ENCODE measurements at places on chromosomes 2 and 18.

GRCh38 chr18:62723666-62724281, 8.4 kb downstream of the PHLPP1 start:
- DNase-seq = no peak

DNA sequence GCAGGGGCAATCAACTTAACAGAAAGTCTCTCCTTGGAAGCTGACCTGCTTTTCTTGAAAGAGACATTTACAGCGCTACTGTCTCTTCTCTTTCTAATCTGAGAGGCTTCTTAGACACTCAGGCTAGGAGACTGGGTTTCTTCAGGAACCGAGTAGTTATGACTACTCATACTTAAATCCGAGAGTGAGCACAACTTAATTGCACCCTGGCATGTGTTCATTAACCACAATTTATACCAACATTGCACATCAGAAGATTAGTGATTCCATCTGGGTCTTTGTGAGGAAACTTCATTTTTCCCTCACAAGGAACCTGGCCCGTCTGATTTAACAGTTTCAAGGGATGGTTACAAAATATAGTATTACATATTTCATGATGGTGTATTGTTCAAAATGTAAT, 176.9 kb downstream of the UBE2E3 start:
- no peak for DNase-seq

DNA sequence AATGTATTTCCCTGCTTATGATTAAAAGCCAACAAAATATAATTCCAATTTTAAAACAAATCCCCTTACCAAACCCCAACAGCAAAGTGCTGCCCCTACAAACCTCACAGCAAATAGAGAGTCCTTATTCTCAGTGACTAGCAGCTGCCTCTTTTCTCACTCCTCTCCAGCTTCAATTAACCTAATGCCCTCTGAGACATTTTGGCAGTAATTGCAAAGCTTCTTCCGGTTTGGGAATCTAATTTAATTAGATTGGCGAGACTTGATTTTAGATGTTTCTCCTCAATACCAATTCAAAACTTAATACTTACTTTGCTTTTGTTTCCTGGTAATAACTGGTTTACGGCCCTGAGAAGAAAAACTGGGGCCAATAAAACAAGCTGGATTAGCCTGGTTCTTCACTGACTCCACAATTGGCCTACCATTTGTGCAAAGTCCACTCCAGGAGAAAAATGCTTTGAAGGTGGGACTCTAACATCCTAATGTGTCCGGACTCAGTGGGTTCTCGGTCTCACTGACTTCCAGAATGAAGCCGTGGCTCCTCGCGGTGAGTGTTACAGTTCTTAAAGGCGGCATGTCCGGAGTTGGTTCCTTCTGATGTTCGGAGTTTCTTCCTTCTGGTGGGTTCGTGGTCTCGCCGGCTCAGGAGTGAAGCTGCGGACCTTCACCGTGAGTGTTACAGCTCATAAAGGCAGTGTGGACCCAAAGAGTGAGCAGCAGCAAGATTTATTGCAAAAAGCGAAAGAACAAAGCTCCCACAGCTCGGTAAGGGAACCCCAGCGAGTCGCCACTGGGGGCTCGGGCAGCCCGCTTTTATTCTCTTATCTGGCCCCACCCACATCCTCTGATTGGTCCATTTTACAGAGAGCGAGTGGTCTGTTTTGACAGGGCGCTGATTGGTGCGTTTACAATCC, 52.8 kb downstream of the SLC35F5 start:
- DNase-seq = no peak

DNA sequence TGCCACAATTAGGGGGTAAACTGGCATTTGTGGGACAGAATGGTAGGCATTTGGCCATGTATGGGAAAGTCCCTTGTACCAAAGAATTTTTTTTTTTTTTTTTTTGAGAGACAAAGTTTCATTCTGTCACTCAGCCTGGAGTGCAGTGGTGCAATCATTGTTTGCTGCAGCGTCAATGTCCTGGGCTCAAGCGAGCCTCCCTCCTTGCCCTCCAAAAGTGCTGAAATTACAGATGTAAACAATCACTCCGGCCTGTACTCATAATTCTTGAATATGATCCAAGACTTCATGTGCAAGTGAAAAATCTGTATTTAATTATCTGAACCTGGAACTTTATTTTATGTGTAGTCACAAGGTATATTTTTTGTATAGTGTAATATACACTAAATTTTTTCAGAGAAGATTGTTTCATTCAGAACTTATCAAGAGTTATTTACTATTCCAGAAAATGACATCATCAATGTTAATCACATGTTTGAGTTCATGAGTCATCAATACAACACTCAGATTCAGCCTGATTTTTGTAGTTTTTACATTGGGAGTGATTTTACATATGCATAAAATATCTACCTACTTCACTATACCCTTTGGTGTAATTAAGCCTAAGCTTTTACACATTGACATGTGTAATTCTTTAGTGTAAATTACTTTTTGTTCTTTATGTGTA, 138.7 kb upstream of the L3MBTL4 start:
- no peak for DNase-seq

GRCh38 chr2:105866216-105867185, 121.8 kb downstream of the NCK2 start:
- DNase-seq = no peak

DNA sequence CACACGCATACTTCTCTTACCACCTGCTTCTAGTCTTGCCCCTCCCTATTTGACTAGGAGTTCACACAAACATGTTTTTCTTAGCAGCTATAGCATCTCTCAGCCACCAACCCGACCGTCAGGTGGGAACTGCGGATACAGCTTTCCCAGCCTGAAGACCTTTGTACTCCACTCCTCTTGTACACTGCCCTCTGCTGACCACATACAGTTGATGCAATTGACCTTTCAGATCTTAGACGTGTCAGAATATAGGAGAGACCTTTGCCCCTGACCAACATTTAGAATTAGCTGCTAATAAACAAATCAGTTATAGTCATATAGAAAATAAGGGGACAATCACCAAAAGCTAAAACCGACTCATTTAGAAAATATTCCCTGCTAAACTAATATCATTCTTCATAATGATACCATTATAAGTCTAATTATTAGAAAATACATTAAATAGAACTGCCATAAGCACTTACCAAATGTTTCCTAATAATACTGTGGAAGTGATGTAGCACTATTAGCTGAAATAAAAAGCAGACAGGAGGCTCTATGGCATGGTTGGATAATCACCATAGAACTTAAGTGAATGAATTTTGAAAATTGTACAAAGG, 208.4 kb downstream of the RAD51AP2 start:
- no peak for DNase-seq
